ENCODE measurements at places on chromosomes 12 and 14. TPM values are rescaled to one million over a fixed set of nuclear protein-coding genes. Genes with fewer than 3 reads are reported as not detected.

The CLEC7A gene
- 24.1 TPM for total RNA-seq

The CIDEB gene
- total RNA-seq = 23.8 TPM

The ZDHHC22 gene
- not detected for total RNA-seq

The BHLHE41 gene
- total RNA-seq = 5.8 TPM

The SSTR1 gene
- 0.36 TPM for total RNA-seq

The NDRG2 gene
- total RNA-seq = 444 TPM

The RAB15 gene
- 2.6 TPM for total RNA-seq

The RD3L gene
- total RNA-seq = not detected

The TBX5 gene
- not detected for total RNA-seq

The C14orf180 gene
- total RNA-seq = 34.8 TPM

The NEDD8 gene
- 98.4 TPM for total RNA-seq

The VASH1 gene
- total RNA-seq = 22.9 TPM

The ASCL1 gene
- total RNA-seq = not detected

The E2F7 gene
- total RNA-seq = not detected

The RNU4-1 gene
- under 0.01 TPM for total RNA-seq

The RIMBP2 gene
- 1.6 TPM for total RNA-seq

The ALDH2 gene
- 365 TPM for total RNA-seq

The ACACB gene
- 1,413 TPM for total RNA-seq

The TAMALIN gene
- 19.0 TPM for total RNA-seq

The ATXN2 gene
- 70.0 TPM for total RNA-seq

The GPR68 gene
- total RNA-seq = 0.36 TPM

The PAX9 gene
- total RNA-seq = not detected

The SLC35F4 gene
- total RNA-seq = not detected

The ADAM20 gene
- total RNA-seq = 4.1 TPM

The PALS1 gene
- 14.9 TPM for total RNA-seq

The CIROP gene
- 0.25 TPM for total RNA-seq

The ACOT2 gene
- 101 TPM for total RNA-seq

The ENDOU gene
- 2.3 TPM for total RNA-seq

The KRT85 gene
- total RNA-seq = not detected

The REP15 gene
- total RNA-seq = 4.9 TPM

The TMEM119 gene
- total RNA-seq = 3.1 TPM

Data from omental fat pad (tissue), 4 donors.